Naive thymus-derived CD4-positive, alpha-beta T cell (primary cell): ENCODE measurements at places on chromosomes 5 and 9.
A peak's percentile ranks its signal among the peaks of the same experiment; 100 is the strongest.

- peak; percentile 22 for DNase-seq
Observed at GRCh38 chr5:52771343-52772039, 16.2 kb upstream of the ITGA1 start.

- DNase-seq, result no peak
Observed at GRCh38 chr5:97181856-97182545, 1.0 kb downstream of the RIOK2 start.

GRCh38 chr5:9554122-9554521 is 8.2 kb upstream of the SEMA5A start:
- no peak for DNase-seq

- DNase-seq, result no peak
Observed at GRCh38 chr5:156678484-156678883, 171.6 kb upstream of the PPP1R2B start.

GRCh38 chr9:98022447-98022846 is 34.1 kb upstream of the NANS start:
- DNase-seq, result no peak
